Glutamatergic neuron (in vitro differentiated cells): ENCODE measurements at places on chromosomes 5 and 9.
A peak's percentile ranks its signal among the peaks of the same experiment; 100 is the strongest.

DNA sequence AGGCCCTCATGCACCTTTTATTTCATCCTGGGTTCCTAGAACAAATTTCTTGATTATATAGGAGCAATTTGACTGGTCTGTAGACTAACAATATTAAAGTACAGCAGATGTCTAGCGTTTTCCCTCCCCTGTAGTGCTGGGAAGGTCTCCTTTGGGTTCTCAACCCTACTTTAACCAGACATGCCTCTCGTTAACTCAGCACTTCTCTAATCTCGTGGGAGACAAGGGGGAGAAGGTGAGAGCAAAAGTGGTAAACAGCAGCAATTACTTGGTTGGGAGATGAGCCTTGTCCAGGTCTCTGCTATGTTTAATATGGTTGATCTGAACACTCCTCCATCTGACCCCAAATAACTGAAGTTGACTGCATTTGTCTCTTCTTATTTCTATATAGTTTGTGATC is 22.0 kb downstream of the CETN3 start:
- H3K36me3 ChIP-seq, result no peaks in the 10 kb centered on the region
- no peak for DNase-seq
- no peak overlapping the region for H3K4me3 ChIP-seq
- H3K27me3 ChIP-seq, result peaks cover 1% of the 10 kb centered on the region

DNA sequence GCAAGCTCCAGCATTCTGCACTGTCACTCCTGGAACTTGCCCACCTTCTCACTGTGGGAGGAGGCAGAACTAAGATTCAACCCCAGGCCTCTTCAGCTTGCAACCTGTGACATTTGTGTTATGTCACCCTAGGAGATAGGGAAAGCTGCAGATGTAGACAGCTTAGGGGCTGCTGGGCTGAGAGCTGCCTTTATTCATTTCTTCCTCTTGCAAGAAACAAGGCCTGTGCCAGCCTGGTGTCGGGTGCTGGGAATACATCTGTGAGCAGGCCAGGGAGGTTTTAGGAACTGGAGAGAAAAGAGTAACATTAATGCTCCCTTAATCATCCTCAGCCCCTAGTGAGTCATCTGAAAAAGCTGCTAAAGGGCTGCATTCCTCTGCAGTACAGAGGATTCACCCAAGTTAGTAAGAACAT is 101.8 kb downstream of the FGF18 start:
- peaks cover 23% of the 10 kb centered on the region for H3K4me1 ChIP-seq
- no peak for DNase-seq
- no peak overlapping the region for H3K4me3 ChIP-seq
- H3K27ac ChIP-seq, result no peak overlapping the region
- peaks cover 12% of the 10 kb centered on the region for H3K27me3 ChIP-seq

DNA sequence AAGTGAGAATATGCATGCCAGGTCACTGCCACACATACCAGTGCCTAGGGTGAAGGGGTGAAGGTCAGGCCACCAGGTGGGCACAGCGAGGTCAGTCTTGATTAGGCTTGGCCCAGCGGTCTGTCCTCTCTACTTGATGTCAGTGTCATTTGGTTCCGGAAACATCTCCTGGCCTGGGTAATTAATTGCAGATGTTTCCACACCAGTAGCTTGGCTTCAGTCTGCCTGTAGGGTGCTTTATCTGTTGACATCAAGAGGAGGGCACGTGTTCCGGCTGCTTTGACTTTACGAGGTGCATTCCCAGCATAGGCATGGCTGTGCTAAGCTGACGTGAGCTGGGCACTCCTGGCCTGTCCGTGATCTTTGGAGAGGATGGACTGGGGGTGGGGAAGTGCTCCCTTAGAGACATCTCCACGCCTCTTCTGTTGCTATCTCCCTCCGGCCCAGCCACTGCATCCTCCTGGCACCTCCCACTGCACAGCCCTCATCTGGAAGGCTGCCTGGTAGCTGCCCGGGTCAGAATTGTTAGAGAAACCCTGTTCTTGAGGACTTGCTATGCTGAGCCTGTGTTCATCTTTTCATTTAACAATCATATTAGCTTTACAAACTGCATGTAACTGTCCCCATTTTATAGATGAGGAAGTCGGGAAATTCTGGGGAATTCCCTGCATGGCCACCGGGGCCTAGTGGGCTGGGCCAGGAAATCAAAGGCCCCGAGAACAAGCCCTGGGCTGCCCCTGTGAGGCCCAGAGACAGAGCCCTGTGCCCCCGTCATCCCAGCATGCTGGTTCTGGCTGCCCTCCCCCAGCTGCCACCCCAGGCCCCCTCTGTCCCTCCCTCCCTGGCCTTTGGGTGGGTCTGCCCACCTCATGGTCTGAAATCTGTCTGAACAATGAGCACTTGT is 29.1 kb downstream of the JADE2 start:
- H3K4me1 ChIP-seq, result peaks cover 7% of the 10 kb centered on the region
- H3K27me3 ChIP-seq, result peaks cover 3% of the 10 kb centered on the region
- no peak overlapping the region for H3K4me3 ChIP-seq
- no peaks in the 10 kb centered on the region for H3K36me3 ChIP-seq

DNA sequence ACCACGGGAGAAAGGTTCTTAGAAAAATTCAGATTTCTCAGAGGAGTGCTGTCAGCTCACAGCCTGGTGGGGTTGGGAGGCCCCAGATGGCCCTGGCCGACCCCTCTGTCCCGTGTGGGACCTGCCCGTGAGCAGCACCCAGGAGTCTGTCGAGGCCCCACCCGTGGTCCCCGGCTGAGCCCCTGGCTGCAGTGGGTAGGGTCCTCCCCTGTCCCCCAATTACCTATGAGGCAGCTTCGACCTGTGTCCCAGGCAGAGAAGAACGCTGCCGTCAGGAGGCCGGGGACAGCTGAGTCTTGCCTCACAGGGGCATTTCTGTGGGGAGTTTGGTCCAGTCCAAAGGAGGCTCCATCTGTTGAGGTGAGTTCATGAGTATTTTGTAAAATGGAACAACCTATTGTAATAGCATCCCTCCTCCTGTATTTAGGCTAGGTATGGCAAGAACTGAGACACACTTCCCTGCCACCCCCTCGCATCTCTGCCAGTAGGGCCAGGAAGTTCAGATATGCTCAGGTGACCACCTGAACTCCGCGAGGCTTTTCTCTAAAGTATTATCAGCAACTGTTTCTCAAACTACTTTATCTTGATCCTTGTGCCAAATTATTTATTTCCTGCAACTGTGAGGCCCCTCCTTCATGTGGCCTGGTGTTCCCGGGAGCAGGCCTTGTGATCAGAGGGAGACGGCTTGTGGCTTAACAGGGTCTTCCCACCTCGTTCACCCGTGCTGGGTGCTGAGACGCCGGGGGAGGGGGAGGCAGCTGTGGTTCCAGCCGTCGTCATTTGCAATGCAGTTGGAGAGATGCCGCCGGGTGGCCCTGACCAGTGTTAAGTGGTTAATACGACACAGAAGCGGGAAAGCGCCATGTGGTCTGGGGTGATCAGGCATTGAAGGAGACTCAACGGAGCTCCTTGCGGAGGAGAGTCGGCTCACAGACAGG is 1.7 kb downstream of the AHRR start:
- H3K4me1 ChIP-seq, result no peaks in the 10 kb centered on the region
- H3K36me3 ChIP-seq, result no peaks in the 10 kb centered on the region
- no peak overlapping the region for H3K27ac ChIP-seq
- H3K4me3 ChIP-seq, result no peak overlapping the region
- H3K27me3 ChIP-seq, result peaks cover 19% of the 10 kb centered on the region

- no peak overlapping the region for H3K4me3 ChIP-seq
- H3K27ac ChIP-seq, result no peak overlapping the region
- DNase-seq, result no peak
- H3K4me1 ChIP-seq, result no peaks in the 10 kb centered on the region
These were observed 20.2 kb upstream of the TLE4 start for GRCh38 chr9:79551586-79551985.

DNA sequence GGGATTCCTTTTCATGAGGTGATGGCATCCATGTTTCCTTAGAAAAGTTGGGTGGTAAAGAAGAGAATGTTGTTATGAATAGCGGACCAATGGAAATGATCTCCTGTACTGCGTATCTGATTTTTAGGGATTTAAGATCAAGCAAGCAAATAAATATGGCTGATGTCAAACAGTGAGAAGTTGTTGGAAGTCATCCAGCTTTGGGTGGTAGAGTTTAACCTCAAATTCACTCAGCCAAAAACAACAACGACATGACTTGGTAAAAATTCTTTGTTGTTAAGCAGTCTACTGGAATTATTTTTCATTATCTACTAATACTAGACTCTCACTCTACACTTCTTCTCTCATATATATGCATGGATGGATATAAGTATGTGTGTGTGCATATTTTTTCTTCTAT is 426.5 kb downstream of the CTNND2 start:
- no peaks in the 10 kb centered on the region for H3K27me3 ChIP-seq
- DNase-seq, result no peak
- no peaks in the 10 kb centered on the region for H3K4me1 ChIP-seq
- H3K27ac ChIP-seq, result no peak overlapping the region
- no peaks in the 10 kb centered on the region for H3K36me3 ChIP-seq

DNA sequence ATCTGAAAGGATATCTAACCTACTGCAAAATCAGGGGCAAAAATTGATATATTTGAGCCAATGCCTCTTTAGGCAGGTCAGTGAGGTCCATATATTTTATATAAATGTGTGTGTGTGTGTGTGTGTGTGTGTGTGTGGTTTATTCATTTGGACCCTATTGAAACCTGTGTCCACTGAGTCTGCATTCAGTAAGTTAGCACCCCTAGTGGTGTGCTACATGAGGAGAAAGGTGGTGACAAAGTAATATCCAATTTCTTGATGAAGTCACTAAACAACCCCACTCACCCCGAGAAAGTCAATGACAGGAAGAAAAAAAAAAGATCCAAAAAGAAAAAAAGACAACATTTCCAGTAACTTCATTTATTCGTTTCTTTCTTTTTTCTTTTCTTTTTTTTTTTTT is 4.1 kb downstream of the FBXW11 start:
- H3K27ac ChIP-seq, result no peak overlapping the region
- peaks cover 5% of the 10 kb centered on the region for H3K27me3 ChIP-seq
- peak overlapping the region; percentile 65 for H3K4me3 ChIP-seq
- peaks cover 44% of the 10 kb centered on the region for H3K4me1 ChIP-seq
- no peak for DNase-seq

- no peaks in the 10 kb centered on the region for H3K27me3 ChIP-seq
- no peak overlapping the region for H3K4me3 ChIP-seq
These were observed 13.5 kb downstream of the NR4A3 start for GRCh38 chr9:99835142-99835541.

- H3K27me3 ChIP-seq, result peaks cover 12% of the 10 kb centered on the region
- H3K27ac ChIP-seq, result no peak overlapping the region
- peaks cover 27% of the 10 kb centered on the region for H3K4me1 ChIP-seq
These were observed 79.6 kb downstream of the ADAMTS2 start for GRCh38 chr5:179265514-179266290.

DNA sequence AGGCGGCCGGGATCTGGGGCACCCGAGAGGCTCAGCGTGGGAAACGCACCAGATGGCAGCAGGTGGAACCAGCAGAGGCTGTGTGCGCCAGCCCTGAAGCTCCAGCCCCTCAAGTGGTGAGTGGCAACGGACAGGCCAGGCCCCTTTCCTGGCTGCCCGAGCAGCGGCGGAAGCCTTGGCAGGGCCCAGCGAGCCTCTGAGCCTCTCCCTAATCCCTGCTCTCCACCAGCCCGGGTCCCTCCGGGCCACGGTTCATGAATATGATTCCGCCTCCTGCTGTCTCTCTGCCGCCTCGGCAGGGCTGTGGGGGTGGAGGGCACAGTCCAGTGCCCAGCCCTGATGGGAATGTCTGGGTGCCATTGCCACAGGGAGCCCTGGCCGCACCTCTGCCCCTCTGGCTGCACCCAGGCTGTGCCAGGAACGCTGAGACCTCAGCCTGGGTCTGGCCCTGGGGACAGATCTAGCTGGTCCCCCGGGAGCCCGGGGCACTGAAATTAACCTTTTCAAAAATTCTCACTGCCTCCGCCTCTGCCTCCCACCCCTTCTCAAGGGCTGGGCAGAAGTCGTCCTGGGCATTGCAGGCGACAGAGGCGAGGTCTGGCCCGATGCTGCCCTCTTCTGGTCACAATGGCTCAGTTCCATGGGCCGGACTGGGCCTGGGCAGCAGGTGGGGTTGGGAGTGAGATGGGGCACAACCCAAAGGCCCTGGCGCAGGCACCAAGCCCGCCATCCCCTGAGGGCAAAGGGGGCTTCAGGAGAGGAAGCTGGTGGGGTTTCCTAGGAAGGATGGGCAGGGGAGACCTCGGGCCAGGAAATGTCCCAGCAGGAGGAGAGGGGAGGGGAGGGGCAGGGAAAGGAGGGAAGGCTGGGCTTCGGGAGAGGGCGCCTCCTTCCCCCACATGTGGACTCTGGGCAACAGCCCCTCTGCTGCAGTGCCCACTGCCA is 20.3 kb downstream of the CCDC187 start:
- peak; percentile 88 for DNase-seq
- H3K36me3 ChIP-seq, result peaks cover 6% of the 10 kb centered on the region
- peaks cover 6% of the 10 kb centered on the region for H3K27me3 ChIP-seq
- no peaks in the 10 kb centered on the region for H3K4me1 ChIP-seq
- H3K27ac ChIP-seq, result no peak overlapping the region

GRCh38 chr5:180084638-180085561 is 13.3 kb upstream of the RNF130 start:
- no peak for DNase-seq
- no peaks in the 10 kb centered on the region for H3K36me3 ChIP-seq
- peaks cover 5% of the 10 kb centered on the region for H3K4me1 ChIP-seq
- H3K27ac ChIP-seq, result no peak overlapping the region
- H3K27me3 ChIP-seq, result peaks cover 5% of the 10 kb centered on the region
- no peak overlapping the region for H3K4me3 ChIP-seq

- H3K4me3 ChIP-seq, result no peak overlapping the region
- H3K4me1 ChIP-seq, result peaks cover 22% of the 10 kb centered on the region
- H3K27ac ChIP-seq, result peak overlapping the region; percentile 28
- H3K36me3 ChIP-seq, result no peaks in the 10 kb centered on the region
- no peaks in the 10 kb centered on the region for H3K27me3 ChIP-seq
These were observed 348.5 kb downstream of the BNC2 start for GRCh38 chr9:16521868-16522411.

GRCh38 chr9:126397056-126397455 is 70.4 kb downstream of the MVB12B start:
- no peak overlapping the region for H3K27ac ChIP-seq
- DNase-seq, result no peak
- H3K4me1 ChIP-seq, result peaks cover 6% of the 10 kb centered on the region
- H3K36me3 ChIP-seq, result no peaks in the 10 kb centered on the region

DNA sequence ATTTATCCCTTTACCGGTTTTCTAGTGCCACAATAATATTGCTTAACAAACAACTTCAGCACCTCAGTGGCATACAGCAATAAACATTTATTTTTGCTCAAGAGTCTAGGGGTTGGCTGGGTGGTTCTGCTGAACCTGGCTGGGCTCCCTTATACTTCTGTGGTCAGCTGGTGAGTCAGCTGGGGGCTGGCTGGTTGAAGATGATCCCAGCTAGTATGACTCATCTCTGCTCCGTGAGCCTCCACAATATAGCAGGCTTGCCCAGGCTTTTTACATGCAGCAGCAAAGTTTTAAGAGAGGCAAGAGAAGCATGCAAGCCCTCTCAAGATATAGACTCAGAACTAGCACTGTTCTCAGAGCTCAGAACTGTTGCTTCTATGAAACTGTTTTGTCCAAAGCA is 523.5 kb upstream of the CLINT1 start:
- H3K36me3 ChIP-seq, result no peaks in the 10 kb centered on the region
- H3K4me3 ChIP-seq, result no peak overlapping the region
- H3K27ac ChIP-seq, result no peak overlapping the region
- H3K4me1 ChIP-seq, result peaks cover 4% of the 10 kb centered on the region
